ENCODE measurements at places on chromosomes 2 and 18. TPM values are rescaled to one million over a fixed set of nuclear protein-coding genes. Genes with fewer than 3 reads are reported as not detected.

Gene COLEC12
- polyA plus RNA-seq = 124 TPM

Gene ZNF236
- polyA plus RNA-seq = 13.8 TPM

Gene COL3A1
- 1,465 TPM for polyA plus RNA-seq

Gene PJVK
- 13.0 TPM for polyA plus RNA-seq

Gene BCL2
- polyA plus RNA-seq = 10.6 TPM

Gene ST6GAL2
- polyA plus RNA-seq = 5.4 TPM

Gene SRD5A2
- 0.28 TPM for polyA plus RNA-seq

Gene VSNL1
- 18.0 TPM for polyA plus RNA-seq

Gene MYO7B
- polyA plus RNA-seq = 1.1 TPM

Gene TNP1
- polyA plus RNA-seq = not detected

DNA sequence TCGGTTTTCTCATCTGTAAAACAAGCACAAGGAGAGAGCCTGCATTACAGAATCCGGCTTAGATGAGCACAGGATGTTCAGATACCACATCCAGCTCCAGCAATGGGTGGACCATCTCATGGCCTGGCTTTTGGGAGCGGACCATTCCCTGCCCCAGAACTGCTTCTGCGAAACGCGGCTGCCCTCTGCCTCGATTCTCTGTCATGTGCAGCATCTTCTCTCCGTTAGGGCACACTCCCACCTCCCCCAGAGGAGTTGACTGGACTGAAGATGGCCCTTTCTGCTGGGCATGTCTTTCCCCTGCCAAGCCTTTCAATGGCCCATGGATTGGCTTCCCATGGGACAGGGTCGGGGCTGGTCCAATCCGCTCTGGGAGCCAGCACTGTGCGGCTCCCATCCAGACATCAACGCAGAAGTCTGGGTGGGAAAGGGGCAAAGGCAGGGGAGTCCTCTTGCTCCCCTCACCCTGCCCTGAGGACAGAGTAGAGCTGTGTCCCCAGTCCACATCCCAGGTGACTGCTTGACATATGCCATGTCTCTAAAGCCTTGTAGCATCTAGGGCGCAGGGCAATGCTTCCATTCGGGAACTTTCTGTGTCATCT, 14.3 kb upstream of the FAHD2A start:
- DNase-seq = no peak

DNA sequence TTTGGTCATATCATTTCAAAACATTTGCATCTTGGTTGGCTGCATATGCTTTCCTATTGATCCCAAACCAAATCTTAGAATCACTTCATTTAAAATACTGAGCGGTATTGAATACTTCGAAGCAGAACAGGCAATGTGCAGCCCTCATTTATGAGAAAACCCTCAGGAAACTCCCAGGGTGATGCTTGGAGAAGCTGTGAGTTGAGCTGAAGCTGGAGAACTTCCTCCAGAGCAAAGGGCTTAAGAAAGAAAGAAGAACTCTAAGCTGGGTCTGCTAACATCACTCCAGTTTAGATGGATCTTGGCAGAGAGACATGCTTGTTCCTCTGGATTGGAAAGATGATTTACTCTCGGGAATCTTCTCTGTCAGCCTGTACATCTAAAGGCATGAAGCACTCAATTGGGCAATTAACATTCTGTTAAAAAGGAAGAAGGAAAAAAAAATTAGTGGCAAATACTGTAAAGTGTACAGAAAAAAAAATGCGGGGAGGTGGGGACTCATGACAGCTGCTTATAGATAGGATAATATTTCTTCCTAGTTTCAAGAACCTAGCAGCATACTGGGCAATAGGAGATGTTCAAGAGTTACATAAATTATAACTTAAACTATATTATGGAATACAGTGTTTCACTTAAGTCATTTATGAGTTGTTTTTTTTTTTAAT, 49.5 kb downstream of the ATIC start:
- DNase-seq = no peak

DNA sequence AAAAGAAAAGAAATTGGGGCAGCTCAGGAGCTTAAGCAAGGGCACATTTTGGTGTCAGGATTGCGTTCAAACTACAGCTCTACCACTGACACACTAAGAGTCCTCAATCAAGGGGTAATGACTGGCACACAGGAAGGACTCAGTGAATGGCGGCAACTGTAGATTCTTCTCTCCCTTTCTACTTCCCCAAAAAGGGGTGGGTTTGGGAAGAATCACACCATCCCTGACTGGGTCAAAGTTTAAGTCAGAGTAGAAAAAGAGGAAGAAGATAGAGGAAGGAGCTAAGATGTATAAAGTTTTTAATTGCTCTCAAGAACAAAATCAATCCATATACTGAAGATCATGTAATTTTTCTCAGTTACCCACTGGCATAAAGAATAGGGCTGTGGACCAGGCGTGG, 2.6 kb downstream of the NLRC4 start:
- DNase-seq = no peak

DNA sequence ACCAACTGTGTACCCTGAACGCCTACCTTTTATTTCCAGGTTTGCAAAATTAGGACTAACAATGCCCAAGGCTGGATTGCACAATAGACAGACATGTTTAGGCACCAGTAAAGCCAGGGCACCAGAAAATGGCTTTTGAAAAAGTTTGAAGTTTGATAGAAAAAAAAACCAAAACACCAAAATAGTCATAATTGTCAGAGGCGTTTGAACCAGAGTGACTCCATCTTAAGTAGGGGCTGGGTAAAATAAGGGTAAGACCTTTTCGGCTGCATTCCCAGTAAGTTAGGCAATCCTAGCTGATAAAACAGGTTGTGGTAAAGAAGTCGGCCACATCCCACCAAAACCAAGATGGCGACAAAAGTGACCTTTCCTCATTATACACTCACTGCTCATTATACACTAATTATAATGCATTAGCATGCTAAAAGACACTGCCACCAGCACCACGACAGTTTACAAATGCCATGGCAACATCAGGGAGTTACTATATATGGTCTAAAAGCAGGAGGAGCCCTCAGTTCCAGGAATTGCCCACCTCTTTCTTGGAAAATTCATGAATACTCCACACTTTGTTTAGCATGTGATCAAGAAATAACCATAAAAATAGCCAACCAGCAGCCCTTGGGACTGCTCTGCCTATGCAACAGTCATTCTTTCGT, 105.1 kb upstream of the MSH2 start:
- DNase-seq = no peak

- DNase-seq = no peak
Observed at GRCh38 chr2:118696786-118697465, 150.5 kb downstream of the EN1 start.

- DNase-seq = no peak
Observed at GRCh38 chr2:235319095-235319494, 174.7 kb upstream of the AGAP1 start.

DNA sequence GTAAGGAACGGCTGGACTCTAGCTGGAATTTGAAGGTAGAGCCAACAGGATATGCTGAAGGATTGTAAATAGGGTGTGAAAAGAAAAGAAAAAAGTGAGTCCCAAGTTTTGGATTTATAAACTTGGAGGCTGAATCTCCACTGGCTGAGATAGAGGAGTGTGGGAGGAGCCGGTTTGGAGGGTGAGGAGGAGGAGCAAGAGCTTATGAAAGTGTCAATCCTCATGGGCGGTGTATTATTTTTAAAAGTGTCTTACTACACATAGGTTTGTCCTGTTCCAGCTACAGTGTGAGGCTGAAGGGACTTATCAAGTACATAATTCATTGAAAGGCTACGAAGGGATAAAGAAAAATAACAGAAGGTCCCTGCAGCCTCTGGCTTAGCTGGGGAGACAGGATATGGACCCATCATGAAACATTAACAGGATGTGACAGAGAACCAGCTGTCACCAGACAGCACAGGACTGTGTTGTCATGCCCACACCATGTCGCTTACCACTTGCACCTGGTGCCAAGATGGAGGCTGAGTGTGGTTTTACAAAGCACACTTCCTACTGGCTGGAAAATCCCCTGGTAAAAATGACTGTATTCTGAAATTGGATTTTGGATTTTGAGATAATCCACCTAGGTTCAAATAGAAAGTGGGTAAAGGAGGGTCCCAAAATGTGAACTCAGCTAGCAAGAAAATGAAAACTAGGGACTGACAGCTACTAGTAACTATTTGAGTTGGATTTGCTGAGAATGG, 2.5 kb upstream of the MREG start:
- DNase-seq = no peak

DNA sequence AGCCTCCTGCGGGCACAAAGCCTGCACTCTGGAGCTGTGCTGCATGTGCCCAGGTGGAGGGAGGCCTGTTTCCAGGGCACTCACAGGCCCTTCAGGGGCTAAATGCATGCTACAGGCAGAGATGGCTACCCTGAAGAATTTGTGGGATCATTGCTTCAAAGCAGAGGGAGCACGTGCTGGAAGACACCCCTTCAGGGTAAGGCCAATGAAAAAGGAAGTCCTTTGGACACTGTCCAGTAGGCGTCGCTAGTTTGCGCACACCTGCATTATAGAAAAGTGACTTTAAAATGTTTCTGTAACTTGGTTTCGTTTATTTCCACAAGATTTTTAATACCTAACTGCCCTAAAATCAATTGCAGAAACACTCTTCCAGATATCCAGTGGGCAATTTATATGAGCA, 325.3 kb downstream of the ZNF516 start:
- DNase-seq = no peak

GRCh38 chr2:88114889-88115288, 13.0 kb downstream of the FABP1 start:
- no peak for DNase-seq

DNA sequence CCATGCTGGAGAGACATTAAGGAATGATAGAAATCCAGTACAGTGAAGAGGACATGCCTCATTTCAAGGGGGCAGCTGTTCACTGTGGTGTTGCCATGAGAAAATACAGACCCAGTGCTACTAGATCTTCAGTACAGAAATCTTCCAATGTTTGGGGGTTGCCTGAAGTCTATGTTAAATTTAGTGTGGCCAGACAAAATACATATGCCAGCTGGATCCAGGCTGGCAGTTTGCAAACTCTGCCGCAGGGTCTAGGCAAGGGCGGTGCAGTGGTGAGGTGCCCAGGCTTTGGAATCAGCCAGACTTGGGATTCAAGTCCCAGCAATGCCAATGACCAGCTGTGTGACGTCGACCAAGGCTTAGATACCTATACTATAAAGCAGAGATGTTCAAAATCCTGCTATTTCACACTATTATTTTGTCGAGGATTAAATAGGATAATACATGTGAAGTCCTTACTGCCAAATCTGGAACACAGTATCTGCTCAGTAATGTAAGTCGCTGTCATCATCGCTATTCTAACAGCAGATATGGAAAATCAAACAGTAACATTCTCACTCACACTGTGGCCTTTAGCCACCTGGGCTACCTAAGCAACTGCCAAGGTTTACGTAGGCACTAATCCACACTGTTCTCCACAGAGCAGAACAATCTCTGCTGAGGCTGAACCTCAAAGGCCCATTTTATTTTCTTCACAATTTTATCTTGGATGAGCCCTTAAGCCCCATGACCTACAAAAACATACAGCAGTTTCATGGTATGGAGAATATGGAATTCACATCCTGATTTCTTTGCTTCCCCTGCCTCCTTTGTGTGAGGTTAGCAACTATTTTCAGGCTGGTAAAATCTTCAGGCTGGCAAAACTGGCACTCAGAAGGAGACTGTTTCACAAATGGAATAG, 5.9 kb upstream of the TMSB10 start:
- peak; percentile 74 for DNase-seq

DNA sequence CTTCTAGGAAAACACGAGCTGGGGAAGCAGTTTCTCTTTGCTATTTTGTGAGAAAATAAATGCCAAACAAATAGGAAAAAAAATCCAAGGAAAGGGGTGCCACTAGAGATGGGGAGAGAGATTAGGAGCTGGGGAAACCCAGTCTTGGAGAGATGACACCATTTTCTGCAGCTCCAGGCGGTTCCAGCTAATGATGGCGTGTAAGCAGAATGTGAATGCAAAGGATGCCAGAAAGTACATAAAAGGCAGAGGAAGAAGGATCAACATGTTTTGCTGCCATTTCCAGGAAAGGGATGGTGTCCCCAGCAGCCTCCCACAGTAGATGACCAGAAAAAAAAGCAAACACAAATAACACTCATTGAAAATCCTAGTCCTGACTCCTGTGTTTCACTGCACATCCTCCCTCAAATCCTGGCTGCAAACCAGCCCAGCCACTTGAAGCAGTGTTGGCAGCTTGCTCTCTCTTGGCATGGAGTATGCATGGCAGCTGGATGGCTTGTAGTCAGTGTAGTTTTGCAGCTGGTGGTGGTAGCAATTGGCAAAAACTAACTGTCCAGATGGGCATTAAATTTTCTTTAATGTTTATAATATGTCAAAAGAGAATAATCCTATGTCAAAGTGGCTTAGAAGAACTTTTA, 93.6 kb downstream of the FTCDNL1 start:
- DNase-seq = peak; percentile 52

GRCh38 chr2:137862651-137863050, 101.6 kb upstream of the HNMT start:
- DNase-seq = no peak

DNA sequence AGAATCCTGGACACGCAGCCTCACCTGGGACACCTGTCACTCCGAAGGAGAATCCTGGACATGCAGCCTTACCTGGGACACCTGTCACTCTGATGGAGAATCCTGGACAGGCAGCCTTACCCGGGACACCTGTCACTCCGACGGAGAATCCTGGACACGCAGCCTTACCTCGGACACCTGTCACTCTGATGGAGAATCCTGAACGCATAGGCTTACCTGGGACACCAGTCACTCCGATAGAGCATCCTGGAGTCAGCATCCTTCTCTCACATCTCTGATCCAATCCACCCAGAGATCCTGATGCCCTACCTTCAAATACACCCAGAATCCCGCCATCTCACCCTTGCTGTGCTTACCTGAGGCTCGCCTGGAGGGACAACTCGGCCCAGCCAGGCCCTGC, 154.9 kb downstream of the NDUFA10 start:
- DNase-seq = no peak
